Activated T-cell treated with anti-CD3 and anti-CD28 coated beads for 24 hours (primary cell): ENCODE measurements at places on chromosomes 2 and 18.

GRCh38 chr2:202669841-202670240, 35.1 kb downstream of the FAM117B start:
- DNase-seq, result no peak

DNA sequence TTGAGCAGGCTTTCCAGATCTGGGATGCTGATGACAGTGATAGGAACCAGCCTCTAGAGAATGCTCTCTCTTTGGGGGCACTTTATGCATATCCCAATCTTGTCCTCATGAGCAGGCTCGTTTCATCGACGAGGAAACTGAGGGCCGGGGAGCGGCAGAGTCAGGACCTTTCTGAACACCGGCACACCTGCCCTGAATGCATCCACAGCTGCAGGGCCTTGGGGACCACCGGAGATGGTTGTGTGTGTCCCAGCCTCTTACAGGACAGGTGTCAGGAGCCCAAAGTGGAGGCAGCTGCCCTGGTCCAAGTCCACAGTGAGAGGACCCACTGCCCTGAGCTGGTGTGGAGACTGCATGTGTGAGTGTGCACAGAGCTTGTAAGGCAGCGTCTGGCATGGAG, 47.6 kb upstream of the FAHD2A start:
- no peak for DNase-seq

GRCh38 chr18:58186258-58186948, 142.4 kb downstream of the NEDD4L start:
- no peak for DNase-seq

- no peak for DNase-seq
Observed at GRCh38 chr2:195570329-195570728, 86.7 kb upstream of the SLC39A10 start.

GRCh38 chr2:227848586-227848985, 22.8 kb upstream of the DAW1 start:
- DNase-seq, result no peak

GRCh38 chr2:85807756-85808155, 54.0 kb downstream of the ATOH8 start:
- no peak for DNase-seq

- no peak for DNase-seq
Observed at GRCh38 chr2:45199973-45200372, 190.7 kb upstream of the SIX2 start.

DNA sequence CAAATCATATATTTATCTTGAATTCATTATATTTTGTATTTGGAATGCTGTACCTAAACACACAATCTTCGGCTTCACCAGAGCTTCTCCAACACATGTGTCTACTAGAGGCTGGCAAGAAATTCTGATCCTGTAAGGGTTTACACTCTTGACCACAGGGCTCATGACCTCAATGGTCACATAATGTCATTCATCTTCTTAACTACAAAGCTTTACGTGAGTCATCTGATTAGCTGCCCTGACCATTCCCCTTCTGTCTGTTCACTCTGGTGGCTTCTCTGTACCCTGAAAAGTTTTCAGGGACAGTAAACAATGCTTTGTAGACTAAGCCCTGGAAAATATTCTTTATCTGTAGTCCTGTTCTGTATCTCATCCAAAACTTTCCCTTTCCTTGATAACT, 423.9 kb downstream of the CMPK2 start:
- no peak for DNase-seq

- no peak for DNase-seq
Observed at GRCh38 chr2:156512451-156512850, 76.3 kb downstream of the GPD2 start.

- no peak for DNase-seq
Observed at GRCh38 chr2:199414465-199414864, 43.3 kb downstream of the SATB2 start.

DNA sequence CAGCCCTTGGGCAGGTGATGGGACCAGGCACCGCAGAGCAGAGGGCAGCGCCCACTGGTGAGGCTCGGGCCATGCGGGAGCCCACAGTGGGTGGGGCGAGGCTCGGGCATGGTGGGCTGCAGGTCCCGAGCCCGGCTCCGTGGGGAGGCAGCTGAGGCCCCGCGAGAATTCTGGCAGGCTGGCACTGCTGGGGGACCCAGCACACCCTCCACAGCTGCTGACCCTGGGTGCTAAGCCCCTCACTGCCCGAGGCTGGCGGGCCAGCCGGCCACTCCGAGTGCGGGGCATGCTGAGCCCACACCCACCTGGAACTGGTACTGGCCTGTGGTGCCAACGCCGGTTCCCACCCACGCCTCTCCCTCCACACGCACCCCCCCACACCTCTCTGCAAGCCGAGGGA, 29.7 kb upstream of the COL3A1 start:
- no peak for DNase-seq

- DNase-seq, result no peak
Observed at GRCh38 chr2:152693033-152693432, 24.2 kb downstream of the PRPF40A start.

DNA sequence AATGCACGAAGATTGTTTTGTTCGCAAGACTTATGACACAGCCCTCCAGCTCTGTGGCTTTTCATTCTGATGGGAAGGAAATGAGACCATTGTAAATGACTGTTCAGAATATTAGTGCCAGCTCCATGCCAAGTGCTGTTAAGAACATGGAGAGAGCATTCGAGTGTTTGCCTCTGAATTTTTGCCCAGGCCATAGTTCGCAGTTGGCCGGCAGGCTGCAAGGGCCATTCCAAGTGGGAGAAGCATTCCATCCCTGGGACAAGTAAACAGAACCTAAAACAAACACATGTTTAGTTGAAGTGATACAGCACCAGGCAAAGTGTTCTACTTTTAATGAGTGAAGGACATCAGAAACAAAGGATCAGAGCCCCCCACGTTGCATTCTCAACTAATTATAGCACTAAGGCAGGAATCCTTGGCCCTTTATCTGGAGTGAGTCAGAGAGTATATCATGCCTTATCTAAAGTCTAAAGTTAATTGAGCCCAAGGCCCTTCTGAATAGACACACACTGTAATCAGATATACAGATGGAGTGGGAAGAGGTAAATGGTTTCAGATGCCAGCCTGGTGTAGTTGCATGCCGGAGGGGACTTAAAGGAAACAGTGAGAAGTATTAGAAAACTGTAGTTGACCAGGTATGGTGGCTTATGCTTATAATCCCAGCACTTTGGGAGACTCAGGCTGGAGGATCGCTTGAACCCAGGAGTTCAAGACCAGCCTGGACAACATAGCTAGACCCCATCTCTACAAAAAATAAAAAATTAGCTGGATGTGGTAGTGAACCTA, 53.3 kb downstream of the NEDD4L start:
- DNase-seq, result no peak
